ENCODE measurements at places on chromosomes 2 and 18.

- peak; percentile 75 for DNase-seq
Measured at GRCh38 chr18:58793361-58793760, 71.3 kb upstream of the ZNF532 start.

- DNase-seq = no peak
Measured at GRCh38 chr2:237701033-237701858, 73.9 kb downstream of the LRRFIP1 start.

- DNase-seq = no peak
Measured at GRCh38 chr2:168915441-168916330, 14.6 kb downstream of the G6PC2 start.

DNA sequence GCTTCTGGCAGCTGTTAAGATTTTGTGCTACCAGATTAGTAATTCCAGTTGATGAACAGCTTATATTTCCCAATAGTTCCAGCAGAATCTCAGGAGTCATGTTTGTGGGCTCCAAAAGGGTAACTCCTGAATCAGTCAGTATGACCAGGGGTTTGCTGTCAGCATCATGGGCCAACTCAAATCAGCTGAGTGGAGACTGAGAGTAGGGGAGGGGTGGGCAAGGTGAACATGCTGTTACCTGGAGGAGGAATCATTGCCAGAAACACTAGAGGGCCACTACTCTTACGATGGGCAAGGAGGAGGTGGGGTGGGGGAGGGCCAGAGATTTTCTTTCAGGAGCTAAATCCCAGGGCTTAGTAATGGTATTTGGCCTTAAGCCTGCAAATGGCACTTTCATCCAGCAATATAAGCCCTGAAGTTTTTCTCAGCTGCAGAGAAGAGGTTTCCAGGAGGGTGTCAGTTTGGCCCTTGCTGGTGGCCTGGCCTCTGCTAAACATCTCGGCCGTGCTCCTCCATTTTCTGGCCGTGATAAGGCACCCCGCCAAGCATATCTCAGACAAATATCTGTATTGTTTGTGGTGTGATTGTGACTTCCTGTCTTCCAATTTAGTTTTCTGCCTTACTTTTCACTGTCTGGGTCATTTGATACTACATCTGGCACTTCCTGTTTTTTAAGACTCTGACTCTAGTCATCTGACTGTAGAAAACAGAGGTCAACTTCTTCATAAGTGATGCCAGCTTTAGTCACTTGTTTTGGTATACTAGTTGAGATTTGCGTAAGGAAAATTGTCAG, 120.5 kb upstream of the CXCR4 start:
- no peak for DNase-seq

GRCh38 chr18:30469091-30469490, 573.5 kb downstream of the DSC3 start:
- no peak for DNase-seq

DNA sequence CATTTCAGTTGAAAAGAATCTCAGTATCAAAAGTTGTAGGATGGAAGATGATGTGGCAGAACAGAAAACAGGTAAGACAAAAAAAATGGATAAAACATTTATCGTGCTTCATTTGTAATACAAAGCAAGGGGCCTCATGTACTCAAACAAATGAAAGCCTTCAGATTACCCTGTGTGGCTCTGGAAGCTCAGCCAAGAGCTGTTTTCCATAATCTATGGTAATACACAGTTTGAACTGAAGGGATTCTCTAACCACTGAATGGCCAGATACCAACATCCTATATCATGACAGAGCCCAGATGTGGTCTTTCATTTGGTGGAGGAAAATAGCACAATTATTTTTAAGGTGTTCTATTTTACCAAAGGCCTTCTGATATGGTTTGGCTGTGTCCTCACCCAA, 272.1 kb upstream of the RND3 start:
- no peak for DNase-seq

DNA sequence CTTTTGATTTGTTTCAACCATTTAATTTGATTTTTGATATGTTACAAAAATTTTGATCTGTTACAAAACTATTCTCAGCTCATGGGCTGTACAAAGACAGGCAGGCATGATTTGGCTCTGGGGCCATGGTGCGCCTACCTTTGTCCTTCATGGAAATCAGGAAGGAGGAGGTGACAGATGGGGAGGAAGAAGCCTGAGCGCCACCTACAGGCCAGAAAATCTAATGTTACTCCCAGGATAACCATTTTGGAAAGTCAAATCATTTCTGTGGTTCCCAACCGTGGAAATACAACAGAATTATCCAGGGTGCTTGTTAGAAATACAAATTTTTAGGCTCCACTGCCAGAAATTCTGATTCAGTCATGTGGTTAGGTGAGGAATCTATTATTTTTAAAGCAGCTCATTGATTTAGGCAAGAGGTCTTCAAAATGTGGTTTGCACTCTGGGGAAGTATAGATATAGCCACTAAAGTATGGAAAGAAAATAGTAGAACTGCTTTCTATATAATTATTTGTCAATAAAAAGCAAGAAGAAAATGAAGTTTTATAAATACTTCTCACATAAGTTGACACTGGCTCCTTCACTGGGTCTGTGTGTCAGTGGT, 93.9 kb downstream of the EVA1A start:
- DNase-seq = no peak

DNA sequence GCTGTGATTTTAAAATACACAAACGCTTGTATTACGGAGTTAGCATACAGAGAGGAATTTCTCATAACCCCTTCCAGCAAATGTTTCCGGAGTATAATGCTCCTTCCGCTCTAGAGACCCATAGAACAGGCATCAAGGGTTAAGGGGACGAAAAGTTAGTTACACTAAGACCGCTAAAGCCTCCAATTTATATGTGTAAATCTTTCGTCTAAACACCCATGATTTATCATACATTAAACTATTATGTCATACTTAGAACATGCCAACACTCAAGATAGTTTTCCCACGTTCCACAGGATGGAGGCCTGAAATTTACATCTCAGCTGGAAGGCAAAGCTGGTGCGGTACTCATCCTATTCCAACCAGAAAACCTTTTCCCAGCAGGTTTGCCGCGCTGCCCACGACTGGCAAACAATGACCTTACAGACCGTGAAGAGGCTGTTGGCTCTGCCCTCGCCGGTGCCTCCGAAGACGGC, 650 bp downstream of the ORMDL1 start:
- no peak for DNase-seq

DNA sequence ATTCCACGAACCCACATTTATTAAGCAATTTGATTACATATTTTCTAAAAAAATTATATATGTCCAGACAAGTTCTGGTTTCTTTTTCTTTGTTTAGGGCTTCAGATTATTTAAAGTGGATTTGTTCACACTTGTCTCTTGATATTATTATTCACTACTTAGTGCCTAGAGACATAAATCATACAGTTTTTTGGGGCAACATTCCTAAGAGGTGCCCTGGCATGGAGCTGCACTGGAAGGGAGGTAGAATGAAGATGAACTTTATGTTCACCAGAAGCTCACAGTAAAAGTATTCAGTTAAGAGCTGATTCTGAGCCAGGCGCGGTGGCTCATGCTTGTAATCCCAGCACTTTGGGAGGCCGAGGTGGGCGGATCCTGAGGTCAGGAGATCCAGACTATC, 762.7 kb upstream of the TMEFF2 start:
- DNase-seq = no peak

DNA sequence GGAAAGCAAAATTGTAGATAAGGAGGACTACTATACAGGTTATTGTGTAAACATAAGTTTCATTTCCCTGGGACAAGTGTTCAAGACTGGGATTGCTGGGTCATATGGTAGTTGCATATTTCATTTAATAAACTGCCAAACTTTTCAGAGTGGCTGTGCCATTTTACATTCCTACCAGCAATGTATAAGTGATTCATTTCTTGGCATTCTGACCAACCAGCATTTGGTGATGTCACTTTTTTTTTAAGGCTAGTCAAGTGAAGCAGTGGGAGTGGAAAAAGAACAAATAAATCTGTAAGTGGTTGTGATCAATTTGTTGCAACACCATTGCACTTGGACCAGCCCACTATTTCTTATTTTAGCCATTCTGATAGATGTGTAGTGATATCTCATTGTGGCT, 5.2 kb upstream of the CHCHD5 start:
- peak; percentile 71 for DNase-seq

DNA sequence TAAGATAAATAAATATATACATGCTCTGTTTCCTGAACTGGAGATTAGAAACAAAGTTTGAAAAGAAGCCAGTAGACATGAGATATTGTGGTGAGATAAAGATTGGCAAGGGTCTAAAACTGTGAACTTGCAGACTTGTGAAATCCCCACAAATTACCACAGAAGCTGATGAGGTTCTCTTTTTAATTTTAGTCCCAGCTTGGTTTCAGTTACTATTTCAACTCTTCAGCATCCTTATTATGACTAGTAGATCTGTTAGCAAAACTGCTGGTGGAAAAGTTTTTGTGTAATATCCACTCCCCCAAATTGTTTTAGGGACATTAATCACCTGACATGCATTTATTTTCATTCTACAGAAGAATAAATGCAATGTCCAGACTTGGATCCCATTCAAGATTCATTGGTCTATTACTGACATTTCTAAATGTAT, 20.8 kb downstream of the RASGRP3 start:
- DNase-seq = no peak

- no peak for DNase-seq
Measured at GRCh38 chr2:101733257-101733993, 35.9 kb downstream of the MAP4K4 start.

DNA sequence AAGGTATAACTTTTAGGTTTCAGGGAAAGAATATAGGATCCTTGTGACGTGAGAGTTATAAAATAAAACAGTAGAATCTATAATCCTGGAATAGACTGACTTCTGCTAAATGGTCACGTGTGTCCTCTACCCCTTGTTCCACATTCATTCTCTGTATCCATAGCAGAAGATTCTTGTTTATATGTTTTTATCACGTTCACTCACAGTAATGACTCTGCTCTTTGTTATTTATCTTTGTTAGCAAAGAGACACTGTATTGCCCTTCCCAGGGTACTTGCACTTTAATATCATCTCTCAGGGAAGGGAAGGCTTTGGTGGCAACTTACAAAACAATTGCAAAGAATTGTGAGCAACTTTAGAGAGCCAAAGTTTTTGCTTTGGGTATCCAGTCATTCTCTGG, 206.2 kb upstream of the LRRTM1 start:
- no peak for DNase-seq

DNA sequence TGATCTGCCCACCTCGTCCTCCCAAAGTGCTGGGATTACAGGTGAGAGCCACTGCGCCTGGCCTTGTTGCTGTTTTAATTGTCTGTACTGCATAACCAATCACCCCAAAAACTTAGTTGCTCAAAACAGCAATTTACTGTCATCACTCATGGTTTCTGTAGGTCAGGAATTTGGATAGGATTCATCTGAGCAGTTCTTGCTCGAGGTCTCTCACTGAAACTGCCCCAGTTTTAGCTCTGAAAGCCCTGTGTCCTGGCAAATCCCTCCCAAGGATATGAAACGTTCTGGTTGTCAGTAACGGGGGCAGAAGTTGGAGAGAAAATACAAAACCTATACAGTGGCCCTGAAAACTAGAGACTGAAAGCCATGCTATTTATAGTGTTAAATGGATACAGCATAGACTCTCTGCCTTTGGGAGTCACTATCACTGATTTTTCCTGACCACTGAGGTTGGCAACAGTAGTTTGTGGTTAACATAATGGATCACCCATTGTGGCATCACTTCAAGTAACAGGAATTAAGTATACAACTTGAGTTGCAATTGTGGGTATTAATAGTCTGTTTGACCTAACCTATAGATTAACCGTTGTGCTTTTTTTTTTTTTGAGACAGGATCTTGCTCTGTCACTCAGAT, 27.2 kb upstream of the ERICH2 start:
- DNase-seq = no peak

GRCh38 chr2:168365094-168365621, 90.9 kb upstream of the CERS6 start:
- DNase-seq = no peak

GRCh38 chr18:62848946-62849345, 133.6 kb downstream of the PHLPP1 start:
- no peak for DNase-seq

GRCh38 chr2:207515671-207516070, 14.1 kb upstream of the CREB1 start:
- no peak for DNase-seq

DNA sequence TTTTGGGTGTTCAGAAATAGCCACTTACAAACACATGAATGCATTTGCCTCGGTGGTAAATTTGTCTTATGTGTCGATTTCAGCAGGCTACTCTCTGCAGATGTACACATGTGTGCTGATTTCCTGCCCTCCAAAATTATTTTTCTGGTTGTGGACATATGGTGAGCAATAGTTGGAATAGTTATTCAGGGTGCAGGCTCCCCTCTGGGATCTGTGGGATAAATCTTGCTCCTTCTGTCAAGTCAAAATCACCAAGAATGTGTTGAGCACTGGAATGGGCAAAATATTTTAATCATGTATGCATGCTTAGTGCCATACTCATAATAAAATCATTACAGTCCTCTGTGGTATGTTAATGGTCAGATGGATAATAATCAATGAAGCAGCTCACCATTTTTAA, 684.5 kb downstream of the BCL11A start:
- no peak for DNase-seq

DNA sequence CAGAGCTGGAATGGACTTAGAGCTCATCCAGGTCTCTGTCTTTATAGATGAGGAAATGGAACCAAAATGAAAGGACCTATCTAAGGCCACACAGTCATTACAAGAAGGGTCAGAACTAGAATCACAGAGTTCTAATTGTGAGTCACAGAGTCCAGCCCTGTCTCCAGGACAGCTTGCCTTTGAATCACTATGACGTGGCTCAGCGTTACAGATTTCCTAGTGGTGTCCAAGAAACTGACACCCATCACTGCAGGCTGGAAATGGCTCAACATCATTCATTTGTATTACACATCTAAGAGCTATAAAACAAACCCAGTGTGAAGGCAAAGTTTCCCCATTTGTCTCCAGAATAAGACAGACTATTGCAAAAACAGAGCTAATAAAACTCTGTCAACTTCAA, 164.3 kb upstream of the SIX2 start:
- peak; percentile 99 for DNase-seq

DNA sequence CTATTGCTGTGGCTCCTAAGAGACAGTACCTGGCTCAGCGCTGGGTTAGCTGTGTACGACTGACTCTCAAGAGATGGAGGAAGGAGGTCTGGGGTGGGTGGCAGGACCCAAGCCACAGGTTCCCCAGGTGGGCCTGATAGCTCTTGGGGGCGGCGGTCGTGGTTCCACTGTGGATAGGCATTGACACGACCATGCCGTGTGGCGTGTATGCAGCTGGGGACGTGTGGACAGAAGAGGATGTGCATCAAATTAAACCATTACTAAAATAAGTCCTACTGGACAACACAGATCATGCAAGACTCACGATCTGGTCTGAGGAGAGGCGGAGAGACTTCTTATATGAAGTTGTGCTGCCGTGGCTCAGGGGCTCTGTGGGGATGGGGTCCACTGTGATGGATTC, 78.1 kb downstream of the EMILIN2 start:
- DNase-seq = no peak

Data from AG09309 (cell line).